ENCODE measurements at places on chromosomes 6 and 20.

DNA sequence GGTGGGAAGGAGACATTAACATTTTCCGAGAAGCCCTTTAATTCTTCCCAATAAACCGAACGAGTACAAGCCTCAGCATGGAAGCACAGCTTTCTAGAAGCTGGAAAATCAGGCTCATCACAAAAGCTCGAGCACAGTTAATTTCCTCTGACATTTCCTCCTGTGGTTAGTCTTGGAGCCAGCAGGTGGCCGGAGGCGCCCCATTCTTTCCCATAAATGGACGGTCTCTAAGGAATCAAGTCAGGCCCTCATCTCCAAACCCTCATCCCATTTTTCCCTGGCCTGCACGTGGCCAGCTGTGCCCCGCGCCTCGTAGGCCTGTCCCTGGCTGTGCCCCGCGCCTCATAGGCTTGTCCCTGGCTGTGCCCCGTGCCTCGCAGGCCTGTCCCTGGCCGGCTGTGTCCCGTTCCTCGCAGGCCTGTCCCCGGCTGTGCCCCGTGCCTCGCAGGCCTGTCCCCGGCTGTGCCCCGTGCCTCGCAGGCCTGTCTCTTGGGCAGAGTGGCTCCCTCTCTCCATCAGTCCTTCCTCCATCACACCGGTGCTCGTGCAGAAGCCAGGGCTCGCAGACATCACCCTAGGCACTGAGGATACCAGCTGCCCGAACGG lies 19.7 kb upstream of the NTSR1 start:
- DNase-seq = no peak

GRCh38 chr20:41279546-41280225 lies 37.8 kb downstream of the ZHX3 start:
- DNase-seq = no peak

- no peak for DNase-seq
Observed at GRCh38 chr20:45873409-45874103, 7.5 kb upstream of the ZSWIM1 start.

DNA sequence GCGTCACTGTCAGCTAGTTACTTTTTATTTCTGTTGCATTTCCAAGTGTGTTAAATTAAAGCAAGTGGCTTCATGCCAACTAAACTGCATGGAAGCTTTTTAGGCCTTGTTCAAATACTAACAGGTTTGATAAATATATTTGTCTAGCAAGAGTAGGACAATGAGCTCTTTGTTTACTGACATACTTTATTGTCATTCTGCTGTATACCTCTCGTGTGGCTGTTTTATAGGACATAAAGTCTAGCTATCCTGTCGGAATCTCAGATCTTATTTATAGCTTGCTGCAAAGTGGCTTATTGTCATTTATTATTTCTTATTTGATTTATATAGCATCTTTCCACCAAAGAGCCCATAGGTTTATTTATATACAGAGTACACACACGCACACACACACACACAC lies 711.1 kb downstream of the KIF16B start:
- peak; percentile 85 for DNase-seq

DNA sequence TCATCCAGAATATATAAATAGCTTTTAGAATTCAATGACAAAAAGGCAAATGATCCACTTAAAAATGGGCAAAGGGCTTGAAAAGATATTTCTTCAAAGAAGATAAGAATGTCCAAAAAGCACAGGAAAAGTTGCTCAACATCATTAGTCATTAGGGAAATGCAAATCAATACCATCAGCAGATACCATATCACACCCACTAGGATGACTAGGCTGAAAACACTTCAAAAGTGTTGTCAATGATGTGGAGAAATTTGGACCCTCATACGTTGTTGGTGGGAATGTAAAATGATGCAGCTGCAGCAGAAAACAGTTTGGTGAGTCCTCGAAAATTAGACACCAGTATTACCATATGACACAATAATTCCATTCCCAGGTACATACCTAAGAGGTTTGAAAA lies 303.6 kb upstream of the SLC35B3 start:
- no peak for DNase-seq

DNA sequence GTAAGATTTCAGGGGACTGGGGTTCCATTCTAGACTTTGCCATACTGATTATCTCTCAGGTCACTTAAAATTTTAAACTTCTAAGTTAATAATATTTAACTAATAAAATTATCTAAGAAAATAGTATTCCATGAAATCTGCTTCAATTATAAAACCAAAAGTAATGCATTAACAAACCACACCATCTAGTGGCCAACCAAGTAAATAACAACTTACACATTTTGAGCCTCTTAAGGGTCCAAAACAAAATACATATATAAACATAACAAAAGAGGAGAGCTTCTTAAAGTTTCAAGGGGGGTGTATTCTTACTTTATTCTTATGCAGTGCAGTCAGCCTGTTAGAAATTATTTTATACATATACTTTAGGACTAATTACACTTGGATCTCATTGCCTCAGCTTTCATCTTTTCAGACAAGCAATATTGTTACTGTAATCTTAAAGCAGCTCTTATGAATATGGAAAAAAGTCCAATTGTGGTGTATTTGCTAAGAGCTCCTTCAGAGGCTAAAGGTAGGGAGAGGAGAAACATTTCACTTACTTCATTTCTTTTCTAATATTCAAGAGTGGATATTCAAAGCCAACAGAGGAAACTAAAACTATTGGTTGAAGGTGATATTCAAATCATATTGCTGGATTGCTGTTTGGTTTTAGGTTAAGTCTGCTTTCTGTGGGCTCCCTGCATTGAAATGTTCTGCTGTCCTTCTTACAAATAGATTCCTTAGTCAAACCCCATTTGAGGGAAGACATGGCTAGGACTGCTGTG lies 199.7 kb upstream of the SIM1 start:
- DNase-seq = peak; percentile 3

- no peak for DNase-seq
Observed at GRCh38 chr6:110250058-110250457, 69.8 kb downstream of the CDC40 start.

GRCh38 chr6:42368181-42368580 lies 83.5 kb downstream of the TRERF1 start:
- no peak for DNase-seq

DNA sequence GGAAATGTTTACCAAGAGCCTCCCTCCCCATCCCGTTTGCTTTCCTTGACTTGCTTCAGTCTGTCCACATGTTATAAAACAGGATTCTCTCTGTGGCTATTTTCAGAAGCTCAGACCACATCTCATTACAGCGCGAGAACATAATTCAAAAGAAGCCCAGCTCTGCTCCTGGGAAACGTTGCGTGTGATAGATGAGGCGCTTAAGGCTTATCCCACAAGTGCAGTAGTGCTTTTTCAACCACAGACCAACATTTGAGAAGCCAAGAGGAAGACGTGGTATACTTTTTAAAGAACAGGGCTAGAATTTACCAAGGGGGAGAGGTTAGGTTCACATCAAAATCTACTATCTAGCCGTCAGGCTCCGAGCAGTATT lies 239.5 kb downstream of the SLC24A3 start:
- DNase-seq = no peak

GRCh38 chr6:121205569-121205968 lies 128.7 kb downstream of the TBC1D32 start:
- no peak for DNase-seq

GRCh38 chr6:111843347-111844147 lies 29.7 kb downstream of the FYN start:
- no peak for DNase-seq

GRCh38 chr6:41568585-41569384 lies 22.6 kb downstream of the FOXP4 start:
- DNase-seq = peak; percentile 99

DNA sequence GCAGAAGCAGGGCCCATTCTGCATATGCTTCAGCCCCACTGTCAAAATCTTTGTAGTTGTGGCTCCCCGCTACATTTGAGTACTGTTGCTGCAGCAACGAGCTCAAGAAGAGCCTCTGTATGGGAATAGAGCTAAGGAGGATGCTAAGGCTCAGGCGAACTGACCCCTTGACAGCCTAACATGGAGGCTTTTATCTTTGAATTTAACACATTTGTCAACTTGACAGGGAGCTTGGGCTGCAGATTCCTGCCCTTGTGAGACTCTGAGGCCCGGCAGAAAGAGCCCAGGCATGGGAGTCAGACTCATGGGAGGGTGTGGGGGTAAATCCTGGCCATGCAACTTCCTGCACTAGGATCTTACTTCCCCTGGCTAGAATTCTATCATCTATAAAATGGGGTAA lies 278.7 kb upstream of the CITED2 start:
- DNase-seq = no peak

DNA sequence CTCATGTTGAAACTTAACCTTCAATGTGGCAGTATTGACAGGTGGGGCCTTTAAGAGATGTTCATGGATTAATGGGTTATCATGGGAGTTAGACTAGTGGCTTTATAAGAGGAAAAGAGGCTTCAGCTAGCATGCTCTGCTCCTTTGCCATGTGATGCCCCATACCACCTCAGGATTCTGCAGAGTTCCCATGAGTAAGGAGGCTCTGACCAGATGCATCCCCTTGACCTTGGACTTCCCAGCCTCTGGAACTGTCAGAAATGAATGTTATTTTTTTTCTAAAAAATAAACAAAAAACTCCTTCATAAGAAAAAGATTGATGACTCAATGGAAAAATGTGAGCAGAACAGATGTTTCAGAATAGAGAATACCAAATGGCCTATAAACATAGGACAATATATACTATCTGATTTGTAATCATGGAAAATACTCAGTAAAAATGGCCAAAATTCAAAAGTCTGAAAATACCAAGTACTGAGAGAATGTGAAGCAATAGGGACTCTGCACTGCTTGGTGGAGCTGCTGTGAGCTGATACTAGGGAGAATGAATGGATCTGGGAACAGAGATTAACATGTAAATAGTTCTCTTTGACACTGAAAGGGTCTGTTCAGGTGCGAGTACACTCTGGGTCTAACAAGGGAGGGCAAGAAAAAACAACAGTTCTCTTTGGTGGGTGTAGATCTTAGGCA lies 7.4 kb upstream of the TRIM39 start:
- DNase-seq = no peak

DNA sequence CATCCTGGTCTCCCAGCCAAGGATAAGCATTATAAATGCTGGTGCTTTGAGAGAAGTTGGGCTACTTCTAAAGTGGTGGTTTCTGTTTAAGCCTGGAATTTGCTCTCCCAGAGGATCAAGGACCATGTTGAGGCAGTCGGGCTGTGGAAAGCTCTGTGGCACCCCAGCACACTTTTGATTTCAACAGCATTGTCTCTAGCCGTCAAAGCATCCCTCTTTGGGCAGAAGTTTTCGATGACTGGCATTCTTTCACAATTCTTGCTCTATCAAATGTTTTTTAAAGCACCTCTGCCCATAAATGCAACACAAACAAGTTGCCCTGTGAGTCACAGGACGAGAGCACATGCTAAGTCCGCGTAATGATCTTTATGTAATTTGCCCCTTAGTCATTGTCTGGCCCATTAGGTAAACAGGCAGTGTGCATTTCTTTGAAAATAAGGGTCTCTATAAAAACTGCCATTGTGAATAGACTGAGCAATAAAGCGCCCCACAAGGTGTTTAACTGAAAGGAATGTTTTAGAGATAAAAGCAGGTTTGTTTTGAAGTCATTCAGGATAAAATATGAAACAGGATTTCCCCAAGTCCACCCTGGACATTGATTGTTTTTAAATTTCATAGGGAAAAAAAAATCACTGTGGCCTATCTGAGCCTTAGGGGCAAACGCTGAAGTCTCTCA lies 44.7 kb upstream of the FOXQ1 start:
- no peak for DNase-seq

- no peak for DNase-seq
Observed at GRCh38 chr6:121526282-121526681, 90.8 kb downstream of the GJA1 start.

DNA sequence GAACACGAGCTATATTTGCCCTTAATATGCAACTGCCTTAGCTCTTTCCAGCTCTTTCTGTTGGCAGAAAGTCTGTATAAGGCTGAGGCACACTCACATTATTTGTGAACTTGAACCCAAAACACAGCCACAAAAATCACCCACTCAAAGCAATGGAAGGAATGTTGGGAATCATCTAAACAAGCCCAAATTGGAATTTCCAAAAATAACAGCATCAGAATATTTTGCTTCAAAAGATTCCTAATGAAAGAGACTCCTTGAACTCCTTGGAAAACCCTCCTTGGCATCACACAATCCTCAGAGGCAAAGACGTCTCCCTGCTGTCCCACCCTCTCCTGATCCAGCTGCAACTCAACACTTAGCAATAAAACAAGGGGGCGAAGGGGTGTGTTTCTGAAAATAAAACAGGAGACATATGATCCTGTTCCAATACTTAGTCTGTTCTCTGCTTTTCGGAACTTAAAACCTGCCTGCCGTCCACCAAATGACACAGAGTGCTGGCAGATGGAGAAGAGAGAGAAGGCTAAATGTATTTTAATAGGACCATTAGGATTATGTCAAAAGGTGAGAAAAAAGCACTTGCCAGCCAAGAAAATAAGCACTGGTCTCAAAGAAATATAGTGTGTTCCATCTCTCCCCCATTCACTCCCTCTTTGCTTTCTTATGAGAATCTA lies 320.7 kb upstream of the JARID2 start:
- DNase-seq = no peak

DNA sequence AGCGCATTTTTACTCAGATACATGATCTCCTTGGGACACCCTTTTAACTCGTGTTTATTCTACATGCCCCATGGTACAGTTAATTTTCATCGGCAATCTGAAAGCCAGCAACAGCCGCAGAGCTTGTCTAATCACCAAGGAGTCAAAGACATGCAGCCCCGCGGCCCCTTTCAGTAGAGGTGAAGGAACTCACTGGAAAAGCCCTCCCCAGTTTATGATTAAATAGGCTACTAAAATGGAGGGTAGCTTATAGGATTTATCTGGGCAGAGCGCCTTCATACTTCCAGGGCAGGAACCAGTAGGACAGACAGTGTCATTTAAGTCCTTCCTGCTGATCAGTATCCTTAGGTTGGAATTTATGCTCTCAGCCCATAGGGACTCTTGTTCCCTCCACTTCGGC lies 83.5 kb downstream of the DHX35 start:
- no peak for DNase-seq

DNA sequence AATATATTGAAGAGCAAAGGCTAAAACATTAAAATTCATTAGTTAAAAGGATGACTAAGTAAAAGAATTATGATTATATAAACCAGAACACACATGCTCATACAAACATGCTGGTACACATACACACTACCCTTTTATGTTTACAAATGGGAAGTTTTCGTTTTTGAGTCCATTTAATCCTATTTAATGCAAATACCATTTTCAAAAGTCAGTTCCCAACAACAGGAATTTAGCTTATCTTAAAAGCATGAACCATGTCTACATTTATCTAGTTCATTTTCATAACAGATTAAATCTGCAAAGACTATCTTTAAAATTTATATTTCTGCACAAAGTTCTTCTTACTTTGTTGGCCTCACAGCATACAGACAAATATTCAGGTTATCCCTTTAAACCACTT lies 42.5 kb downstream of the MAN1A1 start:
- DNase-seq = no peak

GRCh38 chr6:25017486-25017885 lies 81.7 kb upstream of the RIPOR2 start:
- DNase-seq = no peak

- DNase-seq = no peak
Observed at GRCh38 chr20:50270569-50270968, 79.9 kb downstream of the CEBPB start.

- DNase-seq = peak; percentile 62
Observed at GRCh38 chr6:43090559-43090956, 14.4 kb downstream of the PTK7 start.

GRCh38 chr6:43916924-43917877 lies 147.2 kb downstream of the VEGFA start:
- DNase-seq = no peak

GRCh38 chr6:32890831-32891230 lies 36.8 kb downstream of the PSMB9 start:
- DNase-seq = no peak

GRCh38 chr6:50820869-50821264 lies 2.2 kb downstream of the TFAP2B start:
- no peak for DNase-seq

- no peak for DNase-seq
Observed at GRCh38 chr6:90411292-90411781, 114.7 kb upstream of the BACH2 start.
